ENCODE measurements at places on chromosomes 5 and 9.

DNA sequence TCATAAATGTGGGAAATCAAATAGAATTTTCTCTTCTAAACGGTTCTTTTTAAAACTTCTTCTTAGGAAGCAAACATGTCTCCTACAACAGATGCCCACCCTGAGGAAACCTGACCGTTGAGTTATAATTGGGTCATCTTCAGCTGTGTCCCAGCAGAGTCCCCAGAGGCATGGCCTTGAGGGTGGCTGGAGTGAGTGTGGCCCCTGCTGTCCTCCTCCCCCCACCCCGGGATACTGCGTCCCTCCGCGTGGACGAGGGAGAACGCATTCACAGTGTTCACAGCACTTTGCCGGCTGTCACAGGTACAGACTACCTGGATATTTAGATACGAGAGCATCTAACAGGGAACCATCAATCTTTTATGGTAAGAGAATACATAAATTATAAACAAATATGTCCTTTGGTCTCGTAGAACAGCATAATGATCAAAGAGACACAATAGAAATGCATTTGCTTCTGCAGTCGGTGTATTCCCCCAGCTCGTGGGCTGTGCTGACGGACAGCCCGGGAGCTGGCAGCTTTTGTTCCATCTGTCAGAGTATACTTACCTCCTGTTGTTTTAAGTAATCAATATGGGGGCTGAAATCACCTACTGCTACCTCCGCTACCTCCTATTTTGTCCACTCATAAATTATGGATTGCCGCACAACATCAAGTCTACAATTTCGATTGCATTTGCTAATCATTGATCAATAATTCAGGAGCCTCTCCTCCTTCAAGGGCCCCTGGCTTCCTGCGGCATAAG lies 214.7 kb downstream of the IRX2 start:
- DNase-seq = no peak

DNA sequence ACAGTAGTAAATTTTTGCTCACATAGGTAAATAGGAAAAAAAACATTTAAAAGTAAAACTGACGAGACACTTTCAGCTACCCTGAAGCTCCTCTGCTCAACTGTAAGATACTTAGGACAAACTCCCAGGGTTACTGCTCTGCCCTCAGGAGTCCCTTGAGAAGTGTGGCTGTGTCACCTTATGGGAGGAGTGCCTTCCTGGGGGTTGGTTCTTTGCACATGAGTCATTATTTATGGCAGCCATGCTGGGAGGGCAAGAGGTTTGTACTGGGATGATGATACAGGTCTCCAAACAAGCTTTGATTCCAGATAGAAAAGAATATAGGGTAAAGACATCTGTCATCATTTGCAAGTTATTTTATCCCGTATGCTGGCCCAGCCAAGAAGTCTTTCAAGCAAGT lies 45.9 kb downstream of the TTC1 start:
- DNase-seq = no peak

- DNase-seq = peak; percentile 49
Observed at GRCh38 chr5:143733665-143734455, 78.1 kb upstream of the HMHB1 start.

GRCh38 chr9:131747352-131747751 lies 7.5 kb upstream of the RAPGEF1 start:
- peak; percentile 71 for DNase-seq

DNA sequence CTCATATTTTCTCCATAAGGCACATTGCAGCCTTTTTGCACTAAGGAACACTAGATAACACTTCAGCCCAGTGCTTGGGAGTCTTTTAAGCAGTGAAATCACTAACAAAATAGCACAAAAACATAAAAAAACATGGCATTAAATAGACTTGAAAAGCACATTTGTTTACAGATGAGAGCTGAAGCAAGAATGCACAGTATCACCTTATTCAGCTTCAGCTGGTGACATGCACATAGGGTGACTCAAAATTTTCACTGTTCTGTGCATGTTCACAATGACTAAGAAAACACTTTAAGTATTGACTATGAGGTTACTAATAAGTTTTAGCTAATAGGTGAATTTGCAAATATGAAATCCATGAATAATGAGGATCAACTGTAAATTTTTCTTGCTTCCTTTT lies 293.9 kb upstream of the TARS1 start:
- no peak for DNase-seq

DNA sequence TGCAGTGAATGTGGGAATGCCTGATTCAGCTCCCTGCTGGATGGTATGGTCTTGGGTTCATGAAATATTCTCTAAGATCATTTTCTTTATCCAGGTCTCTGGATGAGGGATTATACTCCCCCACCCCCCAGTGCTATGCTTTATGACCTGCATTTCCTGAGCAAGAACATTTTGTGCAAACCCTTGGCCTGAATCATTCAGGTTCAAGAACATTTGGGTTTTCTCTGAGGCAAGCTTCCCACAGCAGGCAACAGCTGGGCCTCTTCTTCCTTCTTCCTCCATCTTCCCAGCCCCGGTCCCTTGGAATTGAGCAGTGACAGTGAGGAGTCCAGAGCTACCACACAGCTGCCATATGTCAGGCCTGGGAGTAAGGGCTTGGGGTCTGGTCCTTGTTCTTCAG lies 58.6 kb upstream of the TNFSF15 start:
- no peak for DNase-seq

DNA sequence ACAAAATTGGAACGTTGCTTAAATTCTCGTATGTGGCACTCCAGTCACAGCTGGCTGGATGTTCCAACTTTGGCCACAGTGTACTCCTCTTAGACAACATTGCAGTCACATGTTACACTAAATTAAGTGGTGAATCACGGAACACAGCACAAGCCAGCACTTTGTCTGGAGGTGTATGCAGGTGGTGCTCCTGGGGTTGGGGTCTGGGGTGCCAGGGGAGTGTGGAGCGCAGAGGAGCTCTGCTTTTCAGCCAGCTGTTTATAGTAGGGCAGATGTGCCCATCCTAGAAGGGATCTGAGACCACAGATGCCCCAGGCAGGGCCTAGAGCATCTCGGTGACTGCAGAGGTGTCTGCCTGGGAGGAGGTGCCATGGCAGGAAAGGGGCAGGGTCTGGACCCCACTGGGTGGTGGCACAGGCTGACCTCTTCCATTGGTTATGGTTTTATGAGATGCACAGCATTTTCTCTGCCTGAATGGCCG lies 82.6 kb downstream of the WNK2 start:
- DNase-seq = no peak

DNA sequence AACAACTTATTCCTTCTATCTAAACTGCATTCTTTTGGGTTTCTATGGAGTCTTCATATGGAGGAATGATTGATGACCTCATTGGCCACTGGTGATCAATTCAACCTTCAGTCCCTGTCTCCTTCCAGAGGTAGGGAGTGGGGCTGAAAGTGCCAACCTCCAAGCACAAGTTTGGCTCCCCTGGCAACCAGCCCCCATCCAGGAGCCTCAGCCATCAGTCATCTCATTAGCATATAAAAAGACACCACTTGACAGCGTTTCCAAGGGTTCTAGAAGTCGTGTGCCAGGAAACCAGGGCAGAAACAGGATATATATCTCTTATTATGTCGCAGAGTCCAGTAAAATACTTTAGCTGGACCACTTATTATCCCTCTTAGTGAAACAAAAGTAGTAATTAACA lies 9.8 kb downstream of the SLC31A2 start:
- no peak for DNase-seq

DNA sequence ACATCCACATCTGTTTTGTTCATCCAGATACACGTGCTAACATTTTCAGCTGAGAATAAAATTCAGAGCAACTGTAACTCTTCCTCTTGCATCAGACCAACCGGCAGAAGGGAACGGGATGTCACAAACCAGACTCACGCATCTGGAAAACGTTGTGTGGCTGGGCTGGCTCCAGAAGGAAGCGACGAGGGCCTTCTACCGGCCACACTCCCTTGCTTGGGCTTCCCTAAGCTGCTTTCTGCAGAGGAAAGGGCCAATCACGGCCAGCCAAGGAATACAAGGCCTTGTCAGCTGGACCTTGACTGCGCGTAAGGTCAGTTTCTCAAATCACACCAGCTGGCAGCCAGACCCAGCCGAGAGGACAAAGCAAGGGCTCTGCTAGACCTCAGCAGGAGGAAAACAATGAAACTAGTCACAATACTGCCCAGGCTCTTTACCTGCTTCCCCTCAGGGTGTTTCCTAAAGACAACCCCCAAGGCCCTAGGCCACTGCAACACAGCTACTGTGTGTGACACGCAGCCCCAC lies 106.1 kb downstream of the THBS4 start:
- peak; percentile 88 for DNase-seq

GRCh38 chr5:131634666-131634995 lies 398 bp downstream of the RAPGEF6 start:
- peak; percentile 75 for DNase-seq

DNA sequence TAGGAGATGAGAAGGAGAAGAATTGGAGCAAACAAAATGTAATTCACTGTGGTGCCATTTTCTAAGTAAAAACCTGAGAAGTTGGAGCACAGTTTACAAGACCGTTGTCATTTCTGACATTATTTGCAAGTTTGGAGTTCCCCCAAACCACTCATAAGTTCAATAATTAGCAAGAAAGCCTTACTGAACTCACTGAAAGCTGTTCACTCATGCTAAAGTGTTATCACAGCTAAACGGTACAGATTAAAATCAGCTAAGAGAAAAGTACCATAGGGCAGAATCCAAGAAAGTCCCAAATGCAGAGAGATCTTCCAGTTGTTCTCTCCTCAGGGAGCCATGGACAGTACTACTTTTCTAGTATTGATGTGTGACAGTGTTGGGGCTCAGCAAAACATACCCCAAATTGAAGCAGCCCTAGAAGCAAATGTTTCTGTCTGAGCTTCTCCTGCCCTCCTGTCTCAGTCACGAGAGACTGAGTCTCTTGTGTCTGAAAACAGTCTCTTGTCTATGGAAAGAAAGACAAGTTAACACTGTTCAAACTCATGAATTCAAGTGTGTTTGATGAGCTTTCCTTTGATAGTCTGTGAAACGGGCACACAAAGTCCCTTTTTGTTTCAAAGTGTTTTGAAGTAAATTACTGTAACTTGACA lies 221.2 kb downstream of the GABRG2 start:
- DNase-seq = no peak

- no peak for DNase-seq
Observed at GRCh38 chr5:318341-318897, 3.1 kb upstream of the AHRR start.

DNA sequence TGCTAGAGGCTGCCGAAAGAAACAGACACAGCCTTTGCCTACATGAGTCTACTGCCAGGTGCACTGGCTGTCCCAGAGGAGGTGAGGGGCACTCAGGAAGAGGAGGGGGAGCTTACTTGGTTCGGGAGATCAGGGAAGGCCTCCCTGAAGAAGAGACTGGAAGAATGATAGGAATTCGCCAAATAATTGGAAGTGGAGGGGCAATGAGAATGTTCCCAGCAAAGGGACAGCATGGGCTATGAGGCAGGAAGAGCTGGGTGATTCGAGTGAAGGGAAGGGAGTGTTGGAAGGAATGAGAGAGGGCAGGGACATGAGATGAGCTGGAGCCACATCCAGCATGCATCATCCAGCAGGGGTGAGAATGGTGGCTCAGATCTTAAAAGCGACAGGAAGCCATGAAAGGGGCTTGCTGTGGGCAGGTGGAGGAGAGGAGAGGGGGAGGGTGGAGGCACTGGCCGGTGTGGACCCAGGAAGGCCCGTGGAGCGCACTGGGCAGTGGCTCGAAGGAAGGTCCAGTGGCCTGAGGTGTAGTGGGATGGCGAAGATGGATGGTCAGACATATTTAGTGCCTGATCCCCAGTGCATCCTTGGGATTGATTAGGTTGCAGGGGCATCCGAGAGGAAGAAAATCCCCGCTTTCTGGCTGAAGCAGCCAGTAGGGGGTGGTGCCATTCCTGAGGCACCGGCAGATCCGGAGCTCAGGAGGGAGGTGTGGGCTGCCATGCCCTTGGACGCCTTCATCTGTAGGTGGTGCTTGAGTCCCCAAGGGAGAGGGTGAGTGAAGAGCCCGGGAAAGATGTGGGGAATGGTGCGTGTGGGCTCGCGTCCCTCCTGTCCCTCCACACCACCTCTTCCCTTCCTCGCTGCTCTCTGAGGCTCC lies 53.5 kb upstream of the GARNL3 start:
- no peak for DNase-seq

- DNase-seq = peak; percentile 63
Observed at GRCh38 chr5:135190416-135191083, 156.5 kb upstream of the PITX1 start.

GRCh38 chr5:53613061-53613460 lies 52.6 kb downstream of the NDUFS4 start:
- no peak for DNase-seq

GRCh38 chr9:134221273-134222017 lies 57.1 kb upstream of the RNU6ATAC start:
- DNase-seq = no peak

- DNase-seq = no peak
Observed at GRCh38 chr5:151868451-151868850, 56.2 kb downstream of the GLRA1 start.

DNA sequence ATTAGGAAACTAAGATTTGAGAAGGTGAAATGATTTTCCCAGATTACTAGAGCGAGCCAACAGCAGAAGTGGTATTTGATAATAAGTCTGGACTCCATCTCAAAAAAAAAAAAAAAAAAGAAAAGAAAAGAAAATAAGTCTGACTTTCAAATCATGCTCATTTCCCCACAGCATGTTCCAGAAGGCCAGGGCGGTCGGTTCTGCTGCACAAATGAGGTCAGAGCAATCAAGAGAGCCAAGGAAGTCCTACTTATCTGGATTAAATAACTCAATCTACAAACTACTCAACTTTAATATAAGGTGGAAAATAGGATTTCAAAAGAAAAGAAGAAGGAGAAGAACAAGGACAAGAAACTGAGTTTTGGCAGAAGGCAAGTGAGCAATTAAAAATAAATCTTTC lies 130.4 kb upstream of the RASA1 start:
- DNase-seq = no peak

DNA sequence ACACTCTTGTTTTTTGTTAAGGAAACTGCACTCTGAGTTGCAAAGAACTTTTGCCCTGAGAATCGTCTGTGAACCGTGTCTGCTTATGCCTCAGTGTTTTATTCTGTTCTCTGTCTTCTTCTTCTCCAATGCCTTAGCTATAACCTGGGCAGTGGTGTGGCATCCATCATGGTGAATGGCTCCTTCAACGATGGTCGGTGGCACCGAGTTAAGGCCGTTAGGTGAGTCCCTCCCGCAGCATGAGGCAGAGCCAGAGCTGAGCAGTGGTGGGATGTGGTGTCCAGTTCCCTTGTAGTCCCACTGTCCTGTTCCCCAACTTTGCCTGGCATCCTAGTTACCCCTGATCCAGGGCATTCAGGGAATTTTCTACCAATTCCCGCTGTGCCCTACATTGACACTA lies 98.3 kb downstream of the LIFR start:
- no peak for DNase-seq

DNA sequence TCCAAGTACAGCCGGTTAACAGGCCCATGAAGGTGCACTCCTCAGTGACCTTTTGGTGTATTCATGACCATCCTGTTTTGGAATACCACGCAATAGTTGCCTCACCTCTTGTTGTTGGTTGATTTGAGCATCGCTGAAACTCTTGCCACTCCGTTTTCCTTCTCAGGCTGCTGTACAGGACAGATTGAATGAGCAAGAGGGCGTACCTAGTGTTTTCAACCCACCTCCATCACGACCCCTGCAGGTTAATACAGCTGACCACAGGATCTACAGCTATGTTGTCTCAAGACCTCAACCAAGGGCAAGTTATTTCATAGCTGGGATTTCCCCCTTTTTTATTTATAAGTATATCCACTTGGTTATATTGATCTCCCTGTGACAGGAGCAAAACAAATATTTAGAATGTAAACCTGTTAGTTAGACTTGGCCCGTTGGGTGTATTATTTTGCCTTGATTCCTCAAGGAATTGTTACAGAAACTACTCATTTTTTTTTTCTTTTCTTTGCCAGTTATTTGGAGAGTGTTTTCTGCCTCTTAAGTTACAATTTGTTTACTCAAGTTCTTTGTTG lies 38.1 kb downstream of the FAF2 start:
- no peak for DNase-seq

GRCh38 chr5:6108540-6108848 lies 269.9 kb downstream of the MED10 start:
- no peak for DNase-seq
